CD4-positive, alpha-beta T cell treated with Interleukin-4 for 4 hours (primary cell): ENCODE measurements at places on chromosomes 5 and 9.

DNA sequence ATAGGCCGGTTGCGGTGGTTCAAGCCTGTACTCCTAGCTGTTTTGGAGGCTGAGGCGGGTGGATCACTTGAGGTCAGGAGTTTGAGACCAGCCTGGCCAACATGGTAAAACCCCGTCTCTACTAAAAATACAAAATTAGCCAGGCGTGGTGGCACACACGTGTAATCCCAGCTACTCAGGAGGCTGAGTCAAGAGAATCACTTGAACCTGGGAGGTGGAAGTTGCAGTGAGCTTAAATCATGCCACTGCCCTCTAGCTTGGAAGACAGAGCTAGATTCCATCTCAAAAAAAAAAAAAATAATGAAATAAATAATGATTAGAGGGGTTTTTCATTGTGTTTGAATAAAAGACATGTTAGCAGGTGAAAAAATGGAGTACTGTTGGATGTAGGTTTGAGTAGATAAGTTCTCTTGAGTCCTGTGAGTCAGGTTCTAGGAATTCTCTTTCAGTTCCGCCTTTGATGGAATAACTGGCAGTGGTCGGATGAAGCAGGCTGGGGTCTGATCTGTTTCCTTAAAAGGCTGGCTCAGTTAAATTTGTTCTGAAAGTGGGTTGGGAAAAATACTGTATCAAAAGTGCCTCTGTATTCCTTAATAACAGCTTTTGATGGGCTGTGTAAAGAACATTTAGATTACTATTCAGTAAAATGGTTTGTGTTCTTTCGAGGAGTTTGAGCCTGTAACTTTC is 73.2 kb downstream of the AOPEP start:
- no peak for DNase-seq

DNA sequence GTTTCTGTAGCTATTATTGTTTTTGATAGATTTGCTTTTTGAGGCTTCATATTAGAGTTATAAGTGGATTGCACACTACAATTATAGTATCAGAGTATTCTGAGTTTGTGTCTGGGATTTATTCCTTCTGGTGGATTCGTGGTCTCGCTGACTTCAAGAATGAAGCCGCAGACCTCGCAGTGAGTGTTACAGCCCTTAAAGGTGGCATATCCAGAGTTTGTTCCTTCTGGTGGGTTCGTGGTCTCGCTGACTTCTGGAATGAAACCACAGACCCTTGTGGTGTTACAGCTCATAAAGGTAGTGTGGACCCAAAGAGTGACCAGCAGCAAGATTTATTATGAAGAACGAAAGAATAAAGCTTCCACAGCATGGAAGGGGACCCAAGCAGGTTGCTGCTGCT is 6.9 kb upstream of the EMB start:
- no peak for DNase-seq

DNA sequence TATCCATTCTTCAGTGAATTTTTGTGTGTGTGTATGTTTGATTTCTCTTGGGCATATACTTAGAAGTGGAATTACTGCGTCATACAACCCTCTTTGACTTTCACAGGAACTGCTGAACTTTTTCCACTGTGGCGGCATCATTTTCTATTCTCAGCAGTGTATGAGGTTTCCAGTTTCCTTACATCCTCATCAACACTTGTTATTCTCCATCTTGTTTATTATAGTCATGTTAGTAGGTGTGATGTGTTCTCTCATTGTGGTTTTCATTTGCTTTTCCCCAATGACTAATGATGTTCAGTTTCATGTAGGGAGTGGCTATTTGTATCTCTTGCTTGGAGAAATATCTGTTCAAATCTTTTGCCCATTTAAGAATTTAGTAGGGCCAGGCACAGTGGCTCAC is 2.6 kb downstream of the ZNF79 start:
- peak; percentile 34 for DNase-seq

DNA sequence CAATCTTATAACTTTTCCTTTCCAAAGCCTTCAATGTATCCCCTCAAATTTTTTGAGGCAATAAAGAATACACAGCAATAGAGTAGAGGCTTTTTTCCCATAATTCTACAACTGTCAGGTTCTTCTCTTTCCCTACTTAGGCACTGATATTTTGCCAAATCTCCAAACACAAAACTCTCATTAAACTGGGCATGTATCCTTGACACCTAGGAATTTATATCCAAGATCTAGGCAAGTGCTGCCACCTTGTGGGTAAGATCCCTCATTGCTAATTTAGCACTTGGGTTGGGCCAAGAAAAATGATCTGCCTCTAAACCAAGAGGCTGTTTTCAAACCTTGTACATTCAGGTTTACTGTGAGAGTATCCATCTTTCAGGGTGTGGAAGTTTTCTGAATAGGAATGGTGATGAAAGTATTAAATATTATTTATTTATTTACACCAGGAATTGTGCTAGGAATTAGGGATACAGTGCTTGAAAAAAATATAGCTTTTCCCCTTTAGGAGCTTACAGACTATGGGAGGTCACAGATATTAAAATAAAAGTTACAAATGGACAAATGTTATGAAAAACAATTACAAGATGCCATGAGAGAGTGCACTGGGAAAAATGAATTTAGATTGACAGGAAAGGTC is 17.6 kb downstream of the TSTD2 start:
- DNase-seq: peak; percentile 67

- no peak for DNase-seq
Observed at GRCh38 chr9:1455766-1456165, 405.6 kb downstream of the DMRT2 start.

- no peak for DNase-seq
Observed at GRCh38 chr5:175883506-175883905, 12.1 kb downstream of the CPLX2 start.

DNA sequence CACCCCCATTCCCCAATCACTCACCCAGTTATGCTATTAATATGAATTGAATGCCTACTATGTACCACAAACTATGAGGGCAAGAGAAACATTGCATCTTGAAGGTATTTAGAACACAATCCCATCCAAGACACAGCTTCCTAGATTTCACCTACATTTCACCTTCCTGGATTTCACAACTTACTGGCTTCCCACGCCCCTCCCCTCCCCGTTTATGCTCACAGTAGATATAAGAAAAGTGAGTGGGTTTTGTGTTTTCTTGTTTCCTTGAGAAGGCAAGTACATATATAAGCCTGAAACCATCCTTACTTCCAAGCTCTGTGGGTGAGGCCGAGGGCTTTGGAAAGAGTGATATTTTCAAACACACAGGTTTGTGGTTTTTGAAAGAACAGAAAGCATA is 465.0 kb downstream of the BNC2 start:
- DNase-seq: no peak

DNA sequence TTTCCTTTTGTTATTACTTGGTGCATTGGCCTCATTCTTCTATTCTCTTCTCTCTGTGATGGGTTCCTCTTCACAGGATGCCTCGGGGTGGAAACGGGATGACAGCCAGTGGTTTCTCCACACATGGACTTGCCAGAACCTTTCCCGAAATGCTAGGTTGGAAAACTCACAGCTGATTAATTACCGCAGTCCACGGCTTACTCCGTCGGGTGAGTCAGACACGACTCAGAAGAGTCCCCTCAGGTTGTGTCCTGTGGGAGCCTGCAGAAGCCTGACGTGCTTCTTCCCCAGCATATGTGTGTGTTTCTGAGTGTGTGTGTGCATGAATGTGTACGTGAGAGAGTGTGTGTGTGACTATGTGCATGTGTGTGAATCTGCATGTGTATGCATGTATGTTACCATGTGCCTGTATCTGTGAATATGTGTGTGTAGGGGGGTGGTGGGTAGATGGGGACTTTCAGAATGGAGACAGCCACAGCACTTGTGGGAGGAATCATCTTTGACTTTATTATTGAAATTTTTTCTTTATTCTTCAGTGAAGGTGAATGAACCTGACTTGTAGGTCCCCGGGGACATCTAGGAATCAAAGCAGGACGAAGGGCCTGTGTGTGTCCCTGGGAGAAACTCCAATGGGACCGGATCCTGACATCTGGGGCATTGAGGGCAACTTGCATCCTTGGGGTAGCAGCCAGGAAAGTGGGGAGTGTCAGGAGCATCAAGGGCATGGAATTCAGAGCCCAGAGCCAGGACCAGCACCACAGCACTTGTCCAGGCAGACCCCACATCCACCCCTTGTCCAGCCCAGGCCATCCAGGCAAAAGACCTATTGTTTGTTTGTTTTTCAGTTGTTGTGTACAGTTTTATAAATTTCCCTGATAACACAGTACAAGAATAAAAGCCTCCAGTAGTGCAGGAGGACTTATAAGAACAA is 21.9 kb upstream of the MED10 start:
- DNase-seq: no peak

DNA sequence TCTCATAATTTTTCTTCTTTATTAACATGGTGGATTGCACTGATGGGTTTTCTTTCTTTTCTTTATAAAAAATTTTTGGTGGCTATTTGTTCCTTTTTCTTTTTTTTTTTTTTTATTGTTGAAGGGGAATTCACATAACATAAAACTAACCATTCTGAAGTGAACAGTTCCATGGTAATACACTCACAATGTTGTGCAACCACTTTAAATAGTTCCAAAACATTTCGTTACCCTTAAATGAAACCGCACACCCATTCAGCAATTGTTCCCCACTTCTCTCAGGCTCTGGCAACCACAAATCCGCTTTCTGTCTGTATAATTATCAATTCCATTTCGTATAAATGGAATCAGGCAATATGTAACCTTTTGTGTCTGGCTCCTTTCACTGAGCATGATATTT is 11.7 kb upstream of the SETX start:
- no peak for DNase-seq

GRCh38 chr5:125325488-125326149 is 579.2 kb upstream of the ZNF608 start:
- no peak for DNase-seq

DNA sequence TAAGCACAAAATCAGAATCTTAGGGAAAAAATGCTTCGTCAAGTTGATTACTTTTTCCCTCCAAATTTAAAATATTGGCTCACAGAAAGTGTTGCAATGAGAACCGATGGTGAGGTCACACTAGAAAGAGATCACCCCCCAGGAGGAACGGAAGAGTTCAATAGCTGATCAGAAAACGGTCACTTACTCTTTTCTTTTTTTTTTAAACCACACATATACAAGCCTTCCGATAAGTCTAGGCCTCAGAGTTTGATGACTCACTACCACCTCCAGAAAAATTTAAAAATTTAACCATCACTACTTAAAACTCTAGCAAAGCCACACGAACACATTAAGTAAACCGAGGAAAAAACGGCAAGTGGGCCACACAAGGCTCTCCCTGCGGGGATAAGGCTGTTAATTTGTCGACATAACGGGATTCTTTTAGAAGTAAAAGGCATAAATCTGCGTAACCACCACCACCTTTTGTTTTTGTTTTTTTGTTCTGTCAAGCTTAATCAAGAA is 1.2 kb downstream of the SURF4 start:
- DNase-seq: peak; percentile 68

- DNase-seq: no peak
Observed at GRCh38 chr5:10479154-10479721, 37.6 kb downstream of the ROPN1L start.

DNA sequence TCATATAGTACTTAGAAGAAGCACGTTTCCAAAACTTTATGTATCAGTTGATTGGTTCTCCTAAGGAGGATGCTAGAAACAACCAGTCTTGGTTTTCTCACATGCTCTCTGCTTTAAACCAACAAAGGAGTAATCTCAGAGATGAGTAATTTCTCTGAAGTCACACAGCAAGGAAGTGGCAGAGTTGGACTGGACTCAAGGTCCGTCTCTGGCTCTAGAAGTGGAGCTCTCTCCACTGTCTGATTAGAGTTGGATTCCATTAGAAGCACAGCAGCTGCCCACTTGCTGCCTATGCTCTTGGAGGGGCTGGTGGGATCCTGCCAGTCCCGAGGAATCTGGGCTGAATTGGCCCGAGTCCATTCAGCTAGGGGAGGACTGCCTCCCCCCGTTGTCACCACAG is 21.0 kb downstream of the RALGPS1 start:
- no peak for DNase-seq

DNA sequence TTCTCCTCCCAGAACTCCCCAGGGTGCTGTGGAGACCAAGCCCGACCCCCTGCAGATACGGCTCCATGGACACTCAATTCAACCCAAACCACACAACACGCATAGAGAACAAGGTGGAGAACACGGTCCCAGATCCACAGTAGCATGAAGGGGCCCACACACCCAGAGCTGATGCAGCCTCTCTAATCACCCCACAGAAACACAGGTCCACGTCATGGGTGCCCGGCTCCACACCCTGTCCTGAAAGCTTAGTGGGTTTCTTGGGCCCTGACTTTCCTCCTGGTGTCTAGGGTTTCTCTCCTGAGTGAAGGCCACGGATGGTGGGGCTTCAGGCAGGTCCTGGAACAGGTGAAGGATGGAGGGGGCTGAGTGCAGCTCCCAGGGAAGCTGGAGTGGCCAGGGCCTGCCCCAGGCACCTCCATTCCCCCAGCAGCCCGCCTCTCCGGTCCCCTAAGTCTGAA is 1.5 kb upstream of the SLC23A1 start:
- DNase-seq: no peak

GRCh38 chr9:1231998-1232919 is 182.1 kb downstream of the DMRT2 start:
- no peak for DNase-seq

DNA sequence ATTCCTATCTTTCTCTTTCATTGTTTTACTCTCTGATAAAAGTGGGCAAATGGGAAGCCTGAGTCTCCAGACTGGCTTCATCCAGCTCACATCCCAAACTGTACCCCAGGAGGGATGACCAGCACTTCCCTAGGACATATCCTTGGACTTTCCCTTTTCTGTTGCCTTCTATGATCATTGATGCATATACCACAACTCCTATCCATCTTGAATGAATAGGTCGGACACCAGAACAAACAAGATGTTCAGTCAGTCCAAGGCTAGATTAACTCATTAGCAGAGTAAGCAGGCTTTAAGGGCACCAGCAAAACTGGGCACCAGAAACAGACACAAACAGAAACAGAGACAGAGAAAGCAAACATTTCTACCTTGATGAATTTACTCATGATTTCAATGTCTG is 159.1 kb upstream of the RGMB start:
- no peak for DNase-seq

DNA sequence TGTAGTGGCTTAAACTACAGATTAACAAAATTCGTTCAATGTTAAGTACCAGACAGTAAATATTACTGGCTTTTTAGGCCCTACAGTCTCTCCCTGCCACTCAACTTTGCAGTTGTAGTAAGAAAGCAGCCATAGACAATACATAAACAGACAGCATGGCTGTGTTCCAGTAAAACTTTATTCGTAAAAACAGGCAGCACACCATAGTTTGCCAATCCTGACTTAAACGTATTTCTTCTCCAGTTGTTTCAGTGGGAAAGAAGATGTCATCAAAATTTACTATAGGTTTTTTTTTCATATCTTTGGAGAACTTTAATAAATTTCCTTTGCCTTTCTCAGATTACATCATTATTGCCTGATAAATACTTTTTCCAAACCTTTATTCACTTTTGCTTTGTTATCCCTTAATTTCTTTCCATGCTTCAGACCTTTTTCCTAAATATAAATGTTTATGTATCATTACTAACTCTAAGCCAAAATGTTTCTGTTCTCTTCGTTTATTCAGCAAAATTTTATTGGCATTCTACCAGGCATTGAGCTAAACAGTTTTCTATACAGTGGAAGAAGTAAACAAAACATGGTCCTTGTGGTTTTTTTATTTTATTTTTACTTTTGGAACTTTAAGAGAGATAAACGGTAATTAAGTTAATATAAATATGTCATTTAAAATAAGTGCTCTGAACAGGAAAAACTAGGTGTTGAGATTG is 64.5 kb downstream of the SLF1 start:
- DNase-seq: no peak

- DNase-seq: no peak
Observed at GRCh38 chr5:108700930-108701329, 46.8 kb upstream of the FER start.

GRCh38 chr9:755454-756381 is 85.8 kb upstream of the DMRT1 start:
- no peak for DNase-seq
